Left renal pelvis (tissue), 4 donors: ENCODE measurements at places on chromosomes 2 and 18.

GRCh38 chr2:48264627-48265026 is 265.3 kb upstream of the STON1 start:
- DNase-seq, result no peak

DNA sequence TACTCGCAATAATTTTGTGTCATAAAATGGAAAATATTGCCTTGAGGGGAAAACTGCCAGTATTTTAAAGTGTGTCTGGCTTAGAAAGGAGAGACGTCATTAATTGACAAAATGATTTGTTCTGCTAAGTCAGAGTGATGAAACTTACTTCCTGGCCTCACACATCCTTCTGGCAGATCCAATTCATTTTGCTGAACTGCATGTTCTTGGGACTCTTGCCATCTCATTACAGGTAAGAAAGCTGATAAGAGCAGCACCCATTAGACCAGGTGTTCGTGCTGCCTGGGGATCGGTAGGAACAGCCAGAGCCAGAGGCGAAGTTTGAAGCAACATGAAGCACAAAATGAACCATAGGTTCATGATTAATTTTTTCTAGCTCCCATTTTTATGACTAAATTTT is 38.0 kb downstream of the KCNE4 start:
- DNase-seq, result no peak

- no peak for DNase-seq
Measured at GRCh38 chr18:24395049-24395795, 2.4 kb downstream of the OSBPL1A start.

DNA sequence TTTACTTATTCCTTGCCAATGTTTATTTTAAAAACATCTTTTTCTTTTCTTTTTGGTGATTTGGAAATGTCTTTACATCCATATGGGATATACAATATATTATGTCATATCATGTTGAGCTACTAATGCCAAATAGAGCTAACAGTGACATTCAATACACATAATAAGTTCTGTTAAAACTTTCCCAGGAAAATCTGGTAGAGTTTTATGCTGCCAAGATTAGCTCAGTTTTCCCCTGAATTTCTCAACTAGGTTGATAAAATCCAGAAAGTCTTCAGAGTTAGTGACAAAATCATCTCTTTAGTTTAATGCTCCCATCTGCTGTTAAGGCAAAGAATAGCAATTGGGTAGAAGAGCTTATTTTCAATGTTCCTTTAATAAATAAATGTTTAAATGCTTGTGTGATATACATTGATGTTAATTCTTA is 9.9 kb downstream of the COL3A1 start:
- no peak for DNase-seq

DNA sequence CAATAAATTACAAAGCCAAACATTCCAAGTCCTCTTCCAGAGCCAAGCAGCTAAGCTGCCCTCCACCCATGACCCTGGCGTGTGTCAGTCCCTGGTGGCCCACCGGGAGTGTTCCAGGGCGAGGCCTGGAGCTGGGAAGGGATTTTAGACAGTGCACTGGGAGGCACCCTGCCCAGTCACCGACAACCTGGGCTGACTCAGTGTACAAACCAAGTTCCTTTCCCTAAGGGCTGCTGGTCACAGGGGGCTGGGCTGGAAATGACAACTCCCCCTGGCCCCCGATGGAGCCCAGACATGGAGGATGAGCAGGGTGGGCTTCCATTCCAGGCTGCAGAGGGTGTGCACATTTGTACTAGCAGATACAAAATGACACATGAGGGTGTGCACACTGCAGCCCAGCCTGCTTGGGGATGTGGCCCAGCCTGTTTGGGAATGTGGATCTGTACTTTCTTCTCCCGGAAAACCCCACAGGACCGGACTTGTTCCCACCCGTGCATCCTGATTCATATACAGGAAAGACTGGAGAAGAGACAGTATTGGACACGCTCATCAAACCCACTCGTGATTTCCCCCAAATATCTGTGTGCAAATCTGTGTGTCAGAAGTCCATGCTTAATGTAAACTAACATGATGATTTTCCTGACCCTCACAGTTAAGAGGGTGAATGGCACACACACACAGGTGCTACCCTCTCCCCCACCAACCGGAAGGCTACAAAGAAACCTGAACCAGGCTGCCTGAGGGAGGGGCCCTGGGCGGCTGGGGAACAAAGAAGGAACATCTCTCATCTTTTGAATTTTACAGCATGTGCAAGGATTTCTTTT is 58.9 kb downstream of the NDUFA10 start:
- DNase-seq, result no peak

DNA sequence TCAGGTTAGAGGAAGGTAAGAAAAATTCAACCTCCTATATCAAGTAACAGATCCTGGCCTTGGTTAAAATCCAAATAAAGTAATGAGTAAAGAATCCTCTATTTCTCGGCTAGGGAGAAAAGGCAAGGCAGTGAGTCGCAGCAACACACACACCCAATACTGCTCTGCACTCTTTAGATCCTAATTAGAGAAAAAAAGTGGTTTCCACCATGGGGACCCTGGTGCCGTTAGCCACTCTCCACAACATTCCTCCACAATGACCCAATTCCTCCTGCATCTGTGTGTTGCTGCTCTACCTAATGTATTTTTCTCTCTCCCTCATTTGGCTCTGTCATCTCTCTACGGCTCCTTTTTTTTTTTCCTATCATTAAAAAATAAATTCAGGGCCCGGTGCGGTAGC is 462.7 kb downstream of the METTL4 start:
- DNase-seq, result no peak
